ENCODE measurements at places on chromosomes 4 and X.

DNA sequence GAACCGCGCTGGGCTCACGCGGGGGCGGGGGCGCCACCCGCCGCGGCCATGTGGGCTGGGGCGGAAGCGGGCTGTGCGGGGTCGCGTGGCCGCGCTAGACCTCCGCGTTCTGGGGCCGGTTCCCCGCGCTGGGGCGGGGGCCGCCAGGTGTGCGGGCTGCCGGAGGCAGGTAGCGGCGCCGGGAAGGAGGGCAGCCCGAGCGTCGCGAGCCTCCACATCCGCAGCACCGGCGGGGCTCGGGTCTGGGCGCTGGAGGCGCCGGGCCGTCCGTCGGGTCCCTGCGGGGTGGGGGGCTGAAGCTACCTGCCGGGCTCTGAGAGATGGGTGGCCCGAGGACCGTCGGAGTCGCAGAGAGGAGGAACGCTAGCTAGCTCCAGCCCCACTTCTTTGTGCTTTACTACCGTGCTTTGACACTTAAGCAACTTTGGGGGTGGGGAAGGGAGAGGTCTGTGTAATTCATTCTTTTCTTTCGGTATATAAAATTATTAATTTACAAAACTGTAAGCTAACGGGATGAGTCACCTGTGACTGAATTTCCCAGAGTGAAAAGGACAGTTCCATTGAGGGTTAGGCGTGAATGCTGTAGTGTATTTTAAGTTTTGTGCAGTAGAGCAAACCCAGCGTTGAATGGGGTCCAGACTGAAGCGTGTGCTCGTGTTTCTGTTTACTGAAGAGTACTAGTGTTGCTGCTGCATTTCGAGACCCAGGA, 689 bp downstream of the METAP1 start:
- DNase-seq, result no peak

DNA sequence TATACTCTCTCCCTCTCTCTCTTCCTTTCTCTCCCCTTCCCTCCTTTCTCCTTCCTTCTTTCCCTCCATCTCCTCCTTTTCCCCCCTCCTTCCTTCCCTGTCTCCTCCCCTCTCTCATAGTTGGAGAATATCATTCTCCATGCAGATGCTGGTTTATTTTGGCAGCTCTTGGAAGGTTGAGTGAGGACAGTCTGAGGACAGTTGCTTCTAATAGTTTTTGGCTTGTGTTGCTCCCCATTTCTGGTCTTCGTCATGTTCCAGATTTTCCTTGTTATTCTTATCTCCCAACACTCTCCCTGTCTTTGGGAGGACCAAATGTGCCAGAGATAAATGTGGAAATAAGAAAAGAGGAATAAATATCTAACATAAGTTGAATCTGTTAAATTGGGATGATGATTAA, 263.0 kb downstream of the FRMPD4 start:
- no peak for DNase-seq

- no peak for DNase-seq
These were observed 32.7 kb upstream of the MAGED1 start for GRCh38 chrX:51860679-51861078.

DNA sequence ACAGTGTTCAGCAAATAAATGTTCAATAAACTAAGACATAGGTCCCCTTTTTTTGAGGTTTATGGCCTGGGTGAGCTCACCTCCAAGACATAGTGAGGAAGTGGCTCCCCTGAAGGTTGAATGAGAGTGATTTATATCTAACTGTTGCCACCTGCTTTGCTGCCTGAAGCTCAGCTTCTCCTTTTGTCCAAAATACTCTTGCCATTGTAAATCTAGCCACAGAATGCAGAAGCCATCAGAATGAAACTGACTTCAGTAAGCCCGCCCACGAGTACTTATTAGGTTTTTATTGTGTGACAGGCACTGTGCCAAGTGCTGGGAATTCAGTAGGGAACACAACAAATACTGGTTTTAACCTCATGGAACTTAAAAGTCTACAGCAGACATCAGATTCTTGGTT, 18.0 kb downstream of the SPINK2 start:
- no peak for DNase-seq

DNA sequence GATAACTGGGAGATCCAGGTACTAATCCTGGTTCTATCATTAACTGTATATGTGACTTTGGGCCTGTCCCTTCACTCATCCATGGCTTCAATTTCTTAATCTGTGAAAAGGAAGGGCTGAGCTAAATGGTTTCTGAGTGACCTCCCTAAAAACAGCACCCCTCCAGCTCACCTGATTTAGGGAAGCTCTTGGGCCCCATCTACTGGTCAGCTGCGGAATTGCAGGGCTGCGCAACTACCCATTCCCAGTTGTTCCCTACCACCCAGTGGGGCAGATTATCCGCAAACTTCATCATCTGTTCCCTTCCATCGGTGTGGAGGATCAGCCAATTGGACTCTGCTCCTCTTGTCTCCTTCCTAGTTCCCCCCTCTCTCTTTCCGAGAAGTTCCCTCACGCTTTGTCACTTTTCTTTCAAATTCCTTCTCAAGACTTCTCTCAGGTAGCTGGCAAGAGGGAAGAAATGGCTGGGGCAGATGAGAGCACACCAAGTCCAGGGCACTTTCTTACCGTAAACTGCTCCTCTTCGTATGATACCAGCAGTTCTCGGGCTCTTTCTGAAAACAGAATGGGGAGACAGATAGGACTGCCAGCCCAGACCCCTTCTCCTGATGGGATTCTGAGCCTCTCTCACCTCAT, 5.8 kb downstream of the LAS1L start:
- no peak for DNase-seq

GRCh38 chrX:15781961-15782699, 8.2 kb upstream of the ZRSR2 start:
- no peak for DNase-seq

- DNase-seq, result no peak
These were observed 95.7 kb upstream of the GRIA3 start for GRCh38 chrX:123088331-123088730.

GRCh38 chrX:138034136-138034535, 468.2 kb downstream of the ZIC3 start:
- no peak for DNase-seq

DNA sequence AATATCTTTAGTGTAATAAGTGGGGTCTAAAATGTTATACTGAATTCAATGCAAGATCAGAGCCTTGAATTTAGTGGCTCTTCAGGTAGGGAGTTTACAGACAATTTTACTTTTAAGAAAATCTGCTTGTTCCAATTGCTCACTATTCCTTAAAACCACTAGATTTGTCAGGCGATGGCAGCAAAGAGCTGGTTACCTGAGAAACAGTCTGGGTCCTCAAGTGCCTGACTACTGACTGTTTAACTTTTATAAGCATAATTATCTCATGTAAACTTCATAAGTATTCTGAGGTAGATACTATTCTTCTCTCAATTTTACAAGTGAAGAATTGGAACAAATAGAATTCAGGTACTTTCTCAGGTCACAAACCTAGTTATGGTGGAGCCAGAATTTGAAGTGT, 84.3 kb downstream of the RRAGB start:
- DNase-seq, result no peak

- no peak for DNase-seq
These were observed 431.5 kb upstream of the BOD1L1 start for GRCh38 chr4:14059006-14059405.

- DNase-seq, result no peak
These were observed 26.5 kb upstream of the HERC6 start for GRCh38 chr4:88352062-88352740.

DNA sequence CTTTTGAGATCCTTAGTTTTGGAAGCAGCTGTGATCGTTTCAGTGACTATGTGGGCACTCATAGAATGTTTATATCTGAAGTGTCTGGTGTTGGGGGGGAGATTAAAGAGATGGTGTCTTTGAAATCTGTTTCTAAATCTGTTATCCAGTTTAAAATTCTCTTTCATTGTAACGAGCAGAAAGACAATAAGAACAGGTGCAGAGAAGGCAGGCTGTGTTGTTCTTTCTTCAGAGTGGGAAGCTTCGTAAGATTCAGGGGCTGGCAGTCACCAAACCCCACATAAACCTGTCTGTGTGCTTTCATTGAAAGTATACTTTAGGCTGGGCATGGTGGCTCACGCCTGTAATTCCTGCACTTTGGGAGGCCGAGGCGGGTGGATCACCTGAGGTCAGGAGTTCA, 16.3 kb upstream of the DHRSX start:
- DNase-seq, result no peak

DNA sequence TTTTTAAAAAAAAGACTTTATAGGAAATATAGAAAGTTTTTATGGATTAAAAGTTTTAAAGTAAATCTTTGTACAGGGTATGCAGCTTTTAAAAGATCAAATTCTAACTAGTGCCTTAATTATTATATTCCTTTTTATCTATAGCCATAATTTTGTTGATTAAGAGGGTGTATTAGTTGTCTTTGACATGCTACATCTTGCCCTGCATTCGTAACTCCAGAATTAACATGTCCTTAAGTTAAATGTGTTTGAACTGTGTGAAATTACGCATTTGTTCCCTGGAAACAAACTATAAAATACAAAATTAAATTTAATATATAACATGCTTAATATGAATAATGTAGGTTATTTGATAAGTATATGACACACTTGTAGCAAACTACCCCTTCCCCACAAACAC, 66.3 kb downstream of the PTPN13 start:
- DNase-seq, result no peak

DNA sequence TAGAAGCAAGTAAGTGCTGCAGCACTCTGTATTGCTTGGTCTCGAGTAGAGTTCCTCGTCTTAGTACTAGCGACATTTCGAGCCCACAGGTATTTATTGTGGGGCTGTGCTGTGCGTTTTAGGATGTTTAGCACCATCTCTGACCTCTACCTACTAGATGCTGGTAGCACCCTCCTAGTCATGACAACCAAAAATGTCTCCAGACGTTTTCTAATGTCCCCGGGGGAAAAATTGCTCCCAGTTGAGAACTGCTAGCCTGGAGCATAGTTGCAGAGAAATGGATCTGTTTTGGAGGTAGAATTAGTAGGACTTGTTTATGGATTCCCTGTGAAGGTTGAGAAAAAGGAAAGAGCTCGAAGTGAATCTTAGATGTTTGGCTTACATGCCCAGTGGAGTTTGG, 287.2 kb downstream of the TENM3 start:
- DNase-seq, result no peak

- DNase-seq, result no peak
These were observed 1.9 kb downstream of the MAP3K15 start for GRCh38 chrX:19513383-19513782.

DNA sequence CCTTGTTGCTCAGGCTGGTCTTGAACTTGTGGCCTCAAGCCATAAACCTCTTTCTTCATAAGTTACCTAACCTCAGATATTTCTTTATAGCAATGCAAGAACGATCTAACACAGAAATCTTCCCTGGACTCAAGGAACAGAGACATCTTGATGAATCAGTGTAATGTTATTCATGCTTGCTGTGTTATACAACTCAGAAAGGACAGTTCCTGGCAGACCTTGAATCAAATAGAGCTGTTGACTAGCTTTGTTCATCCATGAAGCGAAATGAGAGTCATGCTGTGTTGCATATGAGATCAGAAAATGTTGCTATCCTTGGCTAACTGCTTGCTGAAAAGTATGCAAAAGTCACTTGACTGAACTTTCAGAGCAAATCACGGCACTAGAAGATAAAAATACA, 72.6 kb upstream of the ARHGAP24 start:
- DNase-seq, result no peak

DNA sequence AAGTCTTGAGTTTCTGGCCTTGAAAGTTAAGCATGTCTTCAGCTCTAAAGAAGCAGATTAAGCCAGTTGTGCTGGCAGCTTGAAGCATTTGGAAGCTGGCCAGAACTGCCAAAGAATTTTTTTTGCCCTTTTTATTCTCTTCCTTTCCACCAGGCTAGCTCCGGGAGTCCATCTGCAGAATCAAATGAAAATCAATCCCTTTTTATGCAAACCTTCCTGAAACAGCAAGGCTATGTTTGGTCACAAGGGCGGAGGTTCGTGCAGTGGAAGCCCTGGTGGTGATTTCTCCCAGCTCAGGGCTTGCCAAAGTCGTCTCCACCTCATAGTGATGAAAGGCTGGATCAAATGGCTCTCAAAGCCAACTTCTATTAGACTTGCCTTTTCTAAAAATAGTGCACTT, 21.6 kb upstream of the C4orf54 start:
- DNase-seq, result peak; percentile 30

DNA sequence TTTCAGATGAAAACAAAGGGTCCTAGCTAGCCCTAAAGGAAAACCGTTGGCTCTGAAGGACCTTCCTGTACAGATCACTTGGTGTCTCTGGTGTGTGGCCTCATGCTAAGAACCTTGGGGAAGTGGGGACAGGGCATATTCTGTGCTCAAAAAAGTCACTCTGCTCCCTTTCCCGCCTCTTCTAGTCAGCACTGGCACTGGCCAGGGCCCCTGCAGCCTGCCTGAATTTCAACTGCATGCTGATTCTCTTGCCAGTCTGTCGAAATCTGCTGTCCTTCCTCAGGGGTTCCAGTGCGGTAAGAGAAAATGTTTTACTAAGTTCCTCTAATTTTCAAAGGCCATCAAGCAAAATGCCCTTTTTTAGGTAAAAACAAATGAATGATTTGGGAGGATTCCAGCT, 3.4 kb downstream of the CYBB start:
- no peak for DNase-seq

GRCh38 chr4:26476545-26476944, 13.7 kb downstream of the CCKAR start:
- no peak for DNase-seq

DNA sequence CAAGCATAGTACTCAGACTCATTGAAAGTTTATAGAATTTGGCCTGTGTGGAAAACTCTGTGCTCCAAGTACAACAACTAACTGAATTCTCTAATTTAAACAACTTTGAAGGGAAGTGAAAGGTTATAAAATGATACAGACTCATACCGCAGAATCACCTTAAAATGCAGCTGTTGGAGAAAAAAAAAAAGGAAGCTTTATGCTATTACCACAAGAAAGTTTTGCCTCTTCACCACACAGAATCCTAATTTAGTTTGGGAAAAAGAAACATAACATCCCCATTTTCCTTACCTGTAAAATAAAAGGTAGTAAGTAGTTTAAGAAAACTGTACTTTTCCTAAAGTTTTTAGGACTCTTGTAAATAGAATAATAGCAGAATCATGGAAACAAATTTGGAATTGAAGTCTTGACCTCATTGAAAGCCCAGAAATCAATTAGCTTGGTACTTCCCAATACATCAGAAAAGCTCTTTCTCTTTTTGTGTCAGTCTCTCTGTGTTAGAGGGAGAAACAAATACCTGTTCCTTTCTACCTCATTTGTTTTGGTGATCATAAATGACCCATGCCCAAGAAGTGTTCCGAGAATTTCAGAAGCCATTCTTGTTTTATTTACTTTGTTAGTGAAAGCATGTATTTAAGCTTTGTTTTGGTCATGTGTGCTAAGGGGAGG, 78.8 kb downstream of the NFKB1 start:
- no peak for DNase-seq

DNA sequence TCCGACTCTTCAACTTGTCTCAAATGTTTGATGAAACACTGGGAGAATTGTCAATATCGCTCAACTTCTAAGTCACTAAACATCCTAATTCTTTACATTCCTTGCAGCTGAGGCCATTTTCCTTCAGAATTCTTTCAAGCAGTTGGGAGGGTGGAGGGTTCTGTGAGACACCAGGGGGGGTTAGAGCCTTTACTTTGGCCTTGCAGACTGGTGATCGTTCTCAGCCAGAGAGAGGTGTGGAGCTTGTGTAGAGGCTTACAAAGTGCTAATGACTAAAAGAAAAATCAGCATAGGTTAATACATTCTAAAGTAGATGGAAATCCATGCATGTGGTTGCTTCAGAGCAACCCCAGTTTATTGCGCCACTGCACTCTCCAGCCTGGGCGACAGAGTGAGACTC, 21.3 kb upstream of the SOX3 start:
- DNase-seq, result no peak

Data from NCI-H2081 treated with DMSO at 0.1 percent for 48 hours (cell line).